LoVo (cell line): ENCODE measurements at places on chromosomes 5 and 9.
A peak's percentile ranks its signal among the peaks of the same experiment; 100 is the strongest.

DNA sequence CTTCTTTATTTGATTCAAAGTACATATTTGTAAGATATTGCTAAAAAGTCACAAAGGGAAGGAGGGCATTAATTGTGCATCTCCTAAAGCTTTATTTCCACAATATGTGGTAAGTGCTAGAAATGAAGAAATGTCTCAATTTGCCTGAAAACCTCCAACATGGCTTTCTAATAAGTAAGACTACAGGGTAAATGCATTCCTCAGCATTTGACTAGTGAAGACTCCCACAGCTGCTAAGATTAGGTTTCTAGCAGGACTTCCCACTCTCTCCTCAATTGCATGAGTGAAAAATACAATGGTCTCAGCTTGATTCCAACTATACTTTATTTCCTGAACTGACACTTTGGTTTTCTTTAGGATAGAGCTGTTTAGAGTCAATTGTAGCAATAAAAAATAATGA, 162.1 kb downstream of the ELAVL2 start:
- no peak for DNase-seq

DNA sequence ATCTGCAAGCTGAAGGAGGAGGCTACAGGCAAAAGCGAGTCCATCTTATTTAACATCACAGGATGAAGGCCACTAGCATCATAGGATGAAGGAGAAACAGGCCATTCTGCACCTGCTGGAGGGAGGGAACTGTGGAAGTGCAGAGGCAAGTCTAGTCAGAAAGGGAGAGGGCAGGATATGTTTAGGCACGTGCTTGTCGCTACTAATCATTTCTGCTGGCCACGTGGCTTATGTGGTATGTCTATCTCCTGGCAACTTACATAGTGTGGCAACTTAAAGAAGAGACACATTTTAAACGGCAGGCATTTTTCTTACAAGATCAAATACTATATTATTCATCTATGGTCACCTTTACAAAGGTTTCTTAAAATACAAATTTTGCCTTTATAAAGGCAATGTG, 74.0 kb downstream of the GNAQ start:
- DNase-seq, result no peak

GRCh38 chr5:152086668-152087067, 162.0 kb upstream of the GLRA1 start:
- DNase-seq, result no peak

DNA sequence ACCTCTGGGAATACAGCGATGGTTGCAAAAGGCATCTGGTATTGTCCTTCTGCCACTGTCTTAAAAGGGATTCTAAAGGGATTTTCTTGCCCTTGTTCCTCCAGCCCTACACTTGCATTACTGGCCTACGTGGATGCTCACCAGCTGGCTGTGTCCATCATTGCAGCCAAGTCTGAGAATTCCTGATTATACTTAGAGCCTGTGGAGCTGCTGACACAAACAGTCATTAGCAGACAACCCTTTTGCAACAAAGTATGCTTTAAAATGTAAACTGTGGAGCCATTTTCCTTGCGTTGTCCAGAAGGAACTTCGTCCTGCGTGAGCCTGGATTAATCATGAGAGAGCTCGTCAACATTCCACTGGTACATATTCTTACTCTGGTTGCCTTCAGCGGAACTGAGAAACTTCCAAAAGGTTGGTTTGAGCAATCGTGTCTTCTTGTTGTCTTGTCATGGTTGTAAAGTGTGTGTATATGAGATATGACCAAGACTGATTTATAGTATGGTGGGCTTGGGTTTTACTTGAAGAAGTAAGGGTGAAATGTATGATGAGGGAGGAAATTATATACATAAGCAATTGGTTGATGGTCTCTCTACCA, at the start of gene MUSK:
Gene MUSK, plus strand, starts transcription at position 222 of the 598 bp plus-strand sequence. Its CDS starts 114 bp downstream, at position 336.
- DNase-seq, result no peak

DNA sequence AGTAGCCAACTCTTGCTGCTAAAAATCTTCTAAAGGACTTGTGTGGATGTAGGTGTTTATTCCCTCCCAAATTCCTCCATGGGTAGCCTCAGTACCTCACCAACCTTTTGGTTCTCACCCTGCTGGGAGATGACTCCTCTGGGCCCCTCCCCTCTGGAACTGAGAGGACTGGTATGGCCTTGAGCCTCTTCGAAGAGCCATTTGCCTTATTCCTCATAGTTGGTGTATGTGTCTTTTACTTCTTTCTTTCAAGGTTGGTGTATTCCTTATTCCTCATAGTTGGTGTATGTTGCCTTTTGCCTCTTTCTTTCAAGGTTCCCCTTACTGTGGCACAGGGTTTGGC, 48.3 kb downstream of the GNAQ start:
- no peak for DNase-seq

- no peak for DNase-seq
Observed at GRCh38 chr9:10875752-10876151, 262.9 kb upstream of the PTPRD start.

DNA sequence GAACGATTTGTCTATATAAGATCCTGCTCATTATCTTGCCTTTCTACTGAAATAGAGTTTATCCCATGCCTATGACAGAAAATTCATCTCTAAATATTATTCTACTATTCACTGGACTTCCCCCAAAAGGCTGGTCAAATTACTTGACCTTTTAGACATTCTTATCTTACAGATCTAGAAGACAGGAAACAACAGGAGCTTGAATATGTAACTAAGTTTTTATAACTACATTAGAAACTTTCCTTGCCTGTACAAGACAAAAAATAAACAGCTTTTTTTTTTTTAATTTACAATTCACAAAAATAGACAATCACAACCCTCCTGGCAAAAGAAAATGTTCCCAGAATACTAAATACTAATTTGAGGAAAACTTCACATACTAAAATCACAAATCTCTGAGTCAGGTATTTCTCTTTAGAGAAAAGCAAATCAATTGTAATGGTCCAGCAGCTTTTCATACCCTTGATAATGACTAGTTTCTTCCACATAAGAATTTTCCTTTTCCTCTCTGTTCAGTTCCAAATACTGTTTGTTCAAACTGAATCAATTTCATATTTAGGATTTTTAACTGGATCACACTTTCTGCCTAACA, 68.6 kb downstream of the MLLT3 start:
- no peak for DNase-seq

DNA sequence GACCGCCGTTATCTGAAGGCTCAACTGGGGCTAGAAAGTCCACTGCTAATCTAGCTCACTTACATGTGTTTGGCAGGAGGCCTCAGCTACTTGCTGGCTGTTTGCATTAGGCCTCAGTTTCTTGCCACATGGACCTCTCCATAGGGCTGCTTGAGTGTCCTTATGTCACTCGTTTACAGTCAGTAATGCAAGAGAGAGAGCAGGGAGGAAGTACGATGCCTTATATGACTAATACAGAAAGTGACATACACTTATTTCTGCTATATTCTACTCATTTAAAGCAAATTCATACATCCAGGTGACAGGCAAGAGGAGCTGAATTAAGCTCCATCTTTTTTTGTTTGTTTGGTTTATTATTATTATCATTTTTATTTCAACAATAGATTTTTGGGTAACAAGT, 179.6 kb downstream of the LURAP1L start:
- no peak for DNase-seq

DNA sequence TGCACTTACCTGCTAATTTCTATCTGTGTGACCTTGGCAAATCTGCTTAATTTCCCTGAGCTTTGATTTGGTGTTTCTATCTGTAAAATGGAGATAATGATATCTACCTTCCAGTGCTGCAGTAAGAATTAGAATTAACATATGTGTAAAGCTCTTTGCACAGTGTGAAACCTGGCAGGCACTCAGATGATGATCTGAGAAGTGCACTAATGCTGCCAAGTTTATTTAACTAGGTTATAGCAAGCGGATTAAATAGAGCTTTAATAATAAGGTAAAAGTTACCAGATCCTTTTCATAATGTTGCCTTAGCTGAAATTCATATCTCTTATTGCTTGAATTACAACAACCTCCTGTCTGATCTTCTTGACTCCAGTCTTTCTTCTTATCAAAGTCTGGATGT, 315.3 kb upstream of the CD180 start:
- DNase-seq, result no peak

DNA sequence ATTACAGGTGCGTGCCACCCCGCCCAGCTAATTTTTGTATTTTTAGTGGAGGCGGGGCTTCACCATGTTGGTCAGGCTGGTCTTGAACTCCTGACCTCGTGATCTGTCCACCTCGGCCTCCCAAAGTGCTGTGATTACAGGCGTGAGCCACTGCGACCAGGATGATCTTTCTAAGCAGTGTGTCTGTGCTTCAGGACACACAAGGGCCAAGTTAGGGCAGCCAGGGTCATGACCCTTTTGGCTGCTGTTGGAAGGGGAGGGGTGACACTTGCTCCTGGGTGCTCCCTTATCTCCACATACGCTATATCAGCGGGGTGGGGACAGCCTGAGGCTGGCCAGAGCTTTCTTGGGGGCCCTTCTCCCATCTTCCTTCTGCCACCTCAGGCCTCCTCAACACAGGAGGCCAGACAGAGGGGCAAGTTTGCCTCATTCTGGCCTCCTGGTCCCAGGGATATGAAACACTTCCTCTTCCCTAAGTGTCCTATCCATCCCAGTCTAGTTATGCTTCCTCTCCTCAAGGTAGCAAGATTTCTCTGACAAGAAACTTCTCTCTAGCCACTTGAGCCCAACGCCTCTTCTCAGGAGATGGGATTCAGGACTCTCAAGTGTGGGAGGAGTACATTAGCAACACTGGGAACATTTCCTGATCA, 1.9 kb upstream of the ZNF79 start:
- no peak for DNase-seq

DNA sequence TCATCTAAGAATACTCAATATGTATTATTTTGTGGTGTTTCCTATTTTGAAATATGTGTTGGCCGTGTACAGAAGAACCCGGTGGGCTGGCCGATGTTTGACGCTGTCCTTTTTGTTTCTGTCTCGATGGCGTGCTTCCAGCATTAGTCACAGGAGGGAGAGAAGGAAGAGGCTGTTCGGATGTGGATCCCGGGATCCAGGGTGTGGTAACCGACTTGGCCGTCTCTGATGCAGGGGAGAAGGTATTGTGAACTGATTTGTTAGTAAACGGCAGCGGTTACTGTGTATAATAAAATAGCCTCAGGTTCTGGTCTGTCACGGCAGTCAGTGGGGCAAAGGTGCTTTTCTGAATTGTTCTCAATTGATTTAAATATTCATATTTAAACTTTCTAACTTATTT, 275.0 kb downstream of the ARHGEF28 start:
- DNase-seq, result peak; percentile 83

GRCh38 chr9:73906671-73907070, 590.5 kb upstream of the RORB start:
- DNase-seq, result no peak

DNA sequence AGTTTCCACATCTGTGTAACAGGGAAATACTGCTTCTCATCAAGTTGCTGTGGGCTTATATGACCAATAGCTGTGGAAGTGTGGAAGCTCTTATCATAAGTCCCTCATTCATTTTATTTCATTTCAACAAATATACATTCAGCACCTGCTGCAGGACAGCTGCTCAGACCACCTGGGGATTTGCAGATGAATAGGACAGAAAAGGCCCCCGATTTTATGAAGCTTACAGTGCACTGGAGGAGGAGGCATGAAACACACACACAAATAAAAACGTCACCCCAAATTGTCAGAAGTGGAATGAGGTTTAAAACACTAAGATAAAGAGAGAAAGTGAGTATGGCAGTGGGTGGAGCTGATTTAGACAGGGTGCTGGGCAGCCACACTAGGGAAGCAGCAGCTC, 107.2 kb downstream of the DRD1 start:
- no peak for DNase-seq

GRCh38 chr5:151682751-151683331, 3.9 kb downstream of the SPARC start:
- no peak for DNase-seq

DNA sequence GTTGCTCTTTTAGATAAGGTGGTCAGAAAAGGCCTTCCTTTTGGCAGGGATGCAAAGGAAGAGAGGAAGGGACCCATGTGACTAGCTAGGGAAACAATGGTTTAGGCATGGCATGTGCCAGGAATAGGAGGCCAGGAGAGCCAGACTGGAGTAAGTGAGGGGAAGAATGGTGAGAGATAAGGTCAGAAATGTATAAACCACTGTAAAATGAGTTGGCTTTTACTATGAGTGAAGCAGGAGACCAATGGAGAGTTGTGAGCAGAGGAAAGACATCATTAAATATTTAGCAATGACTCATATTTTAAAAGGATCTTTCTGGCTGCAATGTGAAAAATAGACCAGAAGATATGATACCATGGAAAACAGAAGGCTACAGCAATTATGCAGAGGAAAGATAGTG, 50.9 kb downstream of the AP3B1 start:
- DNase-seq, result no peak

DNA sequence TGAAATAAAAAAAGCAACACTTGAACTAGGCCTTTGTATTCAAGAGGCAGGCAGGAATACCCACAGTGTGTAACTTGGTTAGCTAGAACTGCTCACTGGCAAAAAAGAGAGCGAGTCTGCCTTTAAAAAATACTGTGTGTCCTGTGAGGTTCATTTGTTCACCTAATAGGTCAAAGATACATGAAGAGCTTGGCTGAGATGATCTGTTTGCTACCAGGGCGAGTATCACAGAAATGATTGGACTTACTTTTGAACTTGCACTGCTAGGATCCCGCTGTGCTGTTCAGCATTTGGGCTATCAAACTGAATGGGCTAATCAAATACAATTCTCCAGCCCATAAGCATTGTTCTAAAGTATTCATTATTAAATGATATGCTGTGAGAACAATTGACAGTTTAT, 229.1 kb downstream of the NFIB start:
- DNase-seq, result no peak

DNA sequence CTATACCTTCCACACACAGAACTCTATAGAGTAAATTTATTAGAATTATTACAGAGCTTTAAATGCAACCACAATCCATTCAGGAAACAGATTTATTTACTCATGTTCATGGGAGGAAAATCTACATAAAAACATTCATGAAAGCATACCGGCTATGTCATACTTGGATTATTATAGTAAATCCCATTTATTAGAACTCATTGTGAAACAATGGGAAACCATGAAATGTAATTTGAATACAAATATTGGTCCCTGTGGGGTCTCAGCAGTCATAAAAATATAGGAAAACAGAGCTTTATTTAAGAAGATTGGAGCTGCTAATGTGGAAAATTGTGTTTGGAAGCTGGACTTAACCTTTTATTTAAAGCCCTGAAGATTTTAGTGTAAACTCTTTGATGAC, 80.7 kb downstream of the HAPLN1 start:
- DNase-seq, result no peak

DNA sequence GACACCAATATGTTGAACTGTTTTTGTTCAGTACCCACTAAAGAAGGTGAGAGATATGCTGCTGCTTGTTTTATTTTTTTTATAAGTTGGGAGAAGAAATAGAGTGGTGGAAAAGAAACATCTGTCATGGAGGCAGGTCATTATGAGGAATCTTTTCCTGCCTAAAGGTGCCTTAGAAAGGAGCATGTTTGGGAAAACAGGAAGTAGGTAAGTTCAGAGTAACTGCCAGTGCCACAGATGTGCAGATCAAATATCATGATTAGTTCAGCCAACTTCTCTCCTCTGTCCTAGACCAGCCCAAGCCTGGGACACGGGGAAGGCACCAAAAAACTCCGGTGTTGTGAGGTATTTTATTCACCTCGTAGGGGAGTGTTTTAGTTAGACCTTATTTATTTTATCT, 144.2 kb downstream of the MAN2A1 start:
- no peak for DNase-seq

- DNase-seq, result no peak
Observed at GRCh38 chr5:73119451-73120157, 771 bp upstream of the TMEM171 start.
